Aorta (tissue), 5 donors: ENCODE measurements at places on chromosomes 3 and 15. TPM values are rescaled to one million over a fixed set of nuclear protein-coding genes. Genes with fewer than 3 reads are reported as not detected.

The VPS33B gene
- total RNA-seq = 13.4 TPM

The CACNA1D gene
- total RNA-seq = 0.78 TPM

The HCLS1 gene
- total RNA-seq = 66.8 TPM

The PROS1 gene
- 81.1 TPM for total RNA-seq

GRCh38 chr15:28115871-28116270 is 16.8 kb upstream of the OCA2 start:
- no peaks in the 10 kb centered on the region for H3K4me1 ChIP-seq
- DNase-seq = no peak
- no peak overlapping the region for H3K4me3 ChIP-seq
- peaks cover 11% of the 10 kb centered on the region for H3K36me3 ChIP-seq

- DNase-seq = no peak
- no peak overlapping the region for H3K4me3 ChIP-seq
Observed at GRCh38 chr15:71538181-71538580, 272.2 kb upstream of the NR2E3 start.

DNA sequence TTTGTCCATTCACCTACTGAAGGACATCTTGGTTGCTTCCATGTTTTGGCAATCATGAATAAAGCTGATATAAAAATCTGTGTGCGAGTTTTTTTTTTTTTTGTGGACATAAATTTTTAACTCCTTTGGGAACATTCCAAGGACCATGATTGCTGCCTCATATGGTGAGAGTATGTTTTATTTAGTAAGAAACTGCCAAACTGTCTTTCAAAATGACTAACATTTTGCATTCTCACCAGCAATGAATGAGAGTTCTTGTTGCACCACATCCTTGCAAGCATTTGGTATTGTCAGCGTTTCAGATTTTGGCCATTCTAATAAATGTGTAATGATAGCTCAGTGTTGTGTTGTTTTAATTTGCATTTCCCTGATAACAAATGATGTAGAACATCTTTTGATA is 12.7 kb downstream of the TMEM108 start:
- H3K36me3 ChIP-seq = no peaks in the 10 kb centered on the region
- H3K27ac ChIP-seq = no peak overlapping the region
- DNase-seq = no peak
- no peaks in the 10 kb centered on the region for H3K27me3 ChIP-seq

- no peaks in the 10 kb centered on the region for H3K36me3 ChIP-seq
- no peaks in the 10 kb centered on the region for H3K4me1 ChIP-seq
Observed at GRCh38 chr15:68561901-68562300, 16.9 kb upstream of the CORO2B start.
